Left ventricle myocardium inferior (tissue), 1 donor: ENCODE measurements at places on chromosomes 16 and 17. TPM values are rescaled to one million over a fixed set of nuclear protein-coding genes. Genes with fewer than 3 reads are reported as not detected.
A peak's percentile ranks its signal among the peaks of the same experiment; 100 is the strongest.

- no peak overlapping the region for H3K27ac ChIP-seq
- no peak for DNase-seq
- no peaks in the 10 kb centered on the region for H3K36me3 ChIP-seq
- H3K27me3 ChIP-seq: peaks cover 40% of the 10 kb centered on the region
Measured at GRCh38 chr17:20979792-20980083, 63.1 kb downstream of the USP22 start.

DNA sequence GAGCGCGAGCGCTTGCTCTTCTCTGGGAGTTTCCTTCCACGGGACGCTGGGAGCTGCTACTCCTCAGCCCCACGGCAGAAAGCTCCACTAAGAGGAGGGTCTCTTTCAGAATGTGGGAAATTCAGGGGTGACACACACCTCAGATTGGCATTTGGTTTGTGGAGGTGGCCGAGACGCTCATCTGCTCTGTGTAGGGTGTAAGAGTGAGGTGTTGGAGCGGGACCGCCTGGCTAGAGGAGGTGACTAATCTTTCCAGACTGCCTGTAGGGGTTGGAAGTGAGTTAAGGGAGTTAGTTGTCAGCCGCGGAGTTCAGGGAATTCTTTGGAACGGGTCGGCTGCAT lies 735 bp downstream of the PSMD11 start:
- H3K4me3 ChIP-seq: peak overlapping the region; percentile 99
- no peak for DNase-seq
- H3K27ac ChIP-seq: peak overlapping the region; percentile 86

- DNase-seq: no peak
- peak overlapping the region; percentile 93 for H3K27ac ChIP-seq
- H3K4me3 ChIP-seq: peak overlapping the region; percentile 87
- no peaks in the 10 kb centered on the region for H3K27me3 ChIP-seq
- peaks cover 8% of the 10 kb centered on the region for H3K36me3 ChIP-seq
- H3K4me1 ChIP-seq: peaks cover 46% of the 10 kb centered on the region
Measured at GRCh38 chr17:82449131-82449882, 1.2 kb downstream of the CYBC1 start.

DNA sequence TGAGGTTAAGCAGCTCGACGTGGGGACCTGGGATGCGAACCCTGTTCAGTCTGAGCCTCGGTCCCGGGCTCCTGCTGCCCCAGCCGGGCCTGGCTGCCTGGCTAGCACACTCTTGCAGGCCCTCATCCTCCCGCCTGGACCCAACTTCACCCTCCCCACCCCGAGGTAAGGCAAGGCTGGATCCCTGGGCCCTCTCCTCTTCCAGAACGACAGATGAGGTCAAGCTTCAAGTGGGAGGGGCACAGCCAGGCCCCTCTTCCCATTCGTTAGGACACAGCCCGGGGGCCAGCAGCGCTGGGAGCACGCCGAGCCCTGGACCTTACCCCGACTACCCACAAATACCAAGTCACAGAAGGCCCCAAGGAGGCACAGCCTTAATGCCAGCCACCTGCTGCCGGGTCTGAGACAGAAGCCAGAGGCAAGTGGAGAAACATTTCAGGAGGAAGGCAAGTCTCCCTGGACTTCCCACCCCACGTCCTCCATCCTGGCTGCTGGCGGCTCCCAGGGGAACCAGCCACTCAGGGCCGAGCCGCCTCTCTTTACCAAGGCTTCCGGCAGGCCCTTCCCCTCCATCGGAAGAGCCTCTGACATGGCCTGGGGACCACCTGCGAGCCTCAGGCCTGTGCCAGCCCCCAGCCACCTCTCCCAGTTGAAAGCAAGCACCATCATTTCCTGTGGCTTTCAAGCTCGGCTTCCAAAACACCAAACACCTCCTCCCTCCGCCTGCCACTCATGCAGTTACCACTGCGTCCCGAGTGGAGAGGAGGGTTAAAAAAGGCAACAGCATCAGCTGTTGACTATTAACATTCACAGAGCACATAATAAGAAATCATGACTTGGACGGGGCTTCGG lies 59.9 kb downstream of the RPH3AL start:
- no peaks in the 10 kb centered on the region for H3K4me1 ChIP-seq
- no peaks in the 10 kb centered on the region for H3K36me3 ChIP-seq
- no peak overlapping the region for H3K27ac ChIP-seq
- no peak overlapping the region for H3K4me3 ChIP-seq
- peaks cover 32% of the 10 kb centered on the region for H3K27me3 ChIP-seq

- H3K36me3 ChIP-seq: no peaks in the 10 kb centered on the region
- no peak for DNase-seq
- no peaks in the 10 kb centered on the region for H3K4me1 ChIP-seq
- no peak overlapping the region for H3K27ac ChIP-seq
- H3K4me3 ChIP-seq: no peak overlapping the region
- H3K27me3 ChIP-seq: peaks cover 11% of the 10 kb centered on the region
Measured at GRCh38 chr16:47060596-47060995, 83.1 kb downstream of the NETO2 start.

DNA sequence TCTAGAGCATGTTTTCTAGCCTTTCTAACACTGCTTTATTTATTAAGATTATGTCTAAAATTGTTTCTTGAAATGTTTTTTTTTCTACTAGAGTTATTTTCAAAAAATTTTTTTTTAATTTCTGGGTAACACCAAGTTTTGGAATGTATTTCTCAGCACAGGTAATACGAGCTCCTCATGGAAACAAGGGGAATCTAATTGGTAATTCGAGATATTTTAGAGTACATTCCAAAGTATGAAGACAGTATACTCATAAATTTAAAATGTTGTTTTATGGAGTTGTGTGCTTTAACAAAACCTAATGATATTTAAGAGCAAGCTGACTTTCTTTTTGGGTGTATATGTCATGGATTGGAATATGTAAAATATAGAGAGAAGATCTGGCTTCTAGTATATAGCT lies 42.4 kb downstream of the OMG start:
- H3K4me1 ChIP-seq: peaks cover 23% of the 10 kb centered on the region
- H3K36me3 ChIP-seq: peaks cover 19% of the 10 kb centered on the region
- H3K27me3 ChIP-seq: no peaks in the 10 kb centered on the region
- DNase-seq: no peak

- H3K27me3 ChIP-seq: no peaks in the 10 kb centered on the region
- peak; percentile 64 for DNase-seq
- peak overlapping the region; percentile 78 for H3K4me3 ChIP-seq
- H3K36me3 ChIP-seq: no peaks in the 10 kb centered on the region
Measured at GRCh38 chr17:7404737-7405349, 946 bp upstream of the TMEM256 start.

GRCh38 chr17:45307290-45308015 lies 9.4 kb downstream of the MAP3K14 start:
- H3K4me1 ChIP-seq: peaks cover 98% of the 10 kb centered on the region
- no peak for DNase-seq
- H3K27me3 ChIP-seq: no peaks in the 10 kb centered on the region
- H3K36me3 ChIP-seq: no peaks in the 10 kb centered on the region
- no peak overlapping the region for H3K4me3 ChIP-seq

GRCh38 chr17:79625706-79626105 lies 14.9 kb upstream of the RBFOX3 start:
- H3K27me3 ChIP-seq: peaks cover 84% of the 10 kb centered on the region
- H3K27ac ChIP-seq: no peak overlapping the region

- peaks cover 27% of the 10 kb centered on the region for H3K4me1 ChIP-seq
- no peaks in the 10 kb centered on the region for H3K27me3 ChIP-seq
- no peak for DNase-seq
- no peak overlapping the region for H3K4me3 ChIP-seq
Measured at GRCh38 chr17:29787995-29788394, 142.0 kb downstream of the SSH2 start.

DNA sequence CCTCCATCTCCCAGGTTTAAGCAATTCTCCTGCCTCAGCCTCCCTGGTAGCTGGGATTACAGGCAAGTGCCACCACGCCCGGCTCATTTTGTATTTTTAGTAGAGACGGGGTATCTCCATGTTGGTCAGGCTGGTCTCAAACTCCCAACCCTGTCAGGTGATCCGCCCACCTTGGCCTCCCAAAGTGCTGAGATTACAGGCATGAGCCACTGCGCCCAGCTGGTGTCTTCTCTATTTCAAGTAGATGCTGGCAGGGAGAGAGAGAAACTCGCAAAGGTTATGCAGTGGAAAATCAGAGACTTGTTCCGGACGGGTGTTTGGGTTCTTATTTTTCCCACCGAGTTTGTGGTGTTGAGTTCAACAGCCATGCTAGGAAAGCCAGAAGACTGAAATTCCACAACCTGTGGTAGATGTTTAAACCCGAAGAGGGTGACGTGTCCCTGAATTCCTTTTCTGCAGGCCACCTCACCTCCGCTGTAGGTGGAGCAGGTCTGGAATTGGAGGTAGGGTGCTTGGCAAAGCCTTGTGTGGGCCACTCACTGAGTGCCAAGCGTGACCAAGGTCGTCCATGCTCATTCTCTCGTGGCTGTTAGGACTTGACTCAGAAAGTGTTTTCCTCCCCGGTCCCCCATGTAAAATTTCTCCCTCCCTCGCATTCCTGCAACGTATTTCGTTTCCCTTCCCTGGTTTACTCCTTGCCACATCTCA lies 7.3 kb upstream of the ZDHHC7 start:
- no peaks in the 10 kb centered on the region for H3K36me3 ChIP-seq
- no peak for DNase-seq
- peaks cover 9% of the 10 kb centered on the region for H3K4me1 ChIP-seq
- H3K4me3 ChIP-seq: no peak overlapping the region
- H3K27me3 ChIP-seq: no peaks in the 10 kb centered on the region

DNA sequence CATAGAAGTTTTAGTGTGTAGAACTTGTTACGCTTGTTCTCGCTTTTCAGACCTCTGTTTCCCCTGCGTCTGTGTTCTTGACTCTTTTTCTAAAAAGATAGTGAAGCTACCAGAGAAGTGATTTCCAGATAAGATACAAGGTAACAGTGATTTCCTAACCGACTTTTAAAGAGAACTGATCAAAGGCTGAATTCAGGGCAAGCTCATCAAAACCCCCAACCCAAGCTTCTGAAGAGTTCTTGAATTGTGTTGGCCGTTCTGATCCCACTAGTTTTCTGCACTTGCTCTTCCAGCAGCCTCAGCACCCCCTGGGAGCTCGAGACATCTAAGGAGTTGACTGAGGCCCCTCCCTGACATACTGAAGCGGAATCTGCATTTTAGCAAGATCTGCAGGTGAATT lies 12.7 kb upstream of the NSMCE1 start:
- H3K36me3 ChIP-seq: no peaks in the 10 kb centered on the region
- H3K4me3 ChIP-seq: no peak overlapping the region
- peaks cover 3% of the 10 kb centered on the region for H3K4me1 ChIP-seq
- H3K27me3 ChIP-seq: no peaks in the 10 kb centered on the region

DNA sequence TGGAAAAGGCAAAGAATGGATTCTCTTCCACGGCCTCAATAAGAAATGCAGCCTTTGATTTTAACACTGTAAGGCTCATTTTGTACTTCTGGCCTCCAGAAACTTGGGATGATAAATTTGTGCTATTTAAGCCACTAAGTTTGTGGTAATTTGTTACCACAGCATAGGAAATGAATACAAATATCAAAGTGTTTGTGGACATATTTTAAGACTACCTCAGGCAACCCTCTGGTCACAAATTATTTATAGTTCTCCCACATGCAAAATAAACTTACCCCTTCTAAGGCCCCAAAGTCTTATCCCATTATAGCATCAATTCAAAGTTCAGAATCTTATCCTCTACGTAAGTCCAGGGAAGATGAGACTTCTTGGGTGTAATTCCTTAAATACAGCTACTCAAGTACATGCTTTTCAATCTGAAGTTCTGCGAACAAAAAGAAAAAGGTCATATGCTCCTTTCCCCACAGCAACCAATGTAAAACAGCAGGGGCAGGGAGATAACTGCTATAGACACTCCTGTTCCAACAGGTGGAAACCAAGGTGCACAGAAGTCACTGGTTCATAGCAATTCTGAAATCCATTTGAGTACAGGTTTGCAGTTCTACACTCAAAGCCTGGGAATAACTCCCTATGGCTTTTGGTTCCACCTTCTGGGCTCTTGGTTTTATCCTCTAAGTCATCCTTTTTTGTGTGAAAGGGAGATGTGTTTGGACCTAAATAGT lies 5.4 kb upstream of the EFCAB13 start:
- H3K36me3 ChIP-seq: no peaks in the 10 kb centered on the region
- peaks cover 6% of the 10 kb centered on the region for H3K4me1 ChIP-seq
- no peak overlapping the region for H3K27ac ChIP-seq

- peaks cover 10% of the 10 kb centered on the region for H3K36me3 ChIP-seq
- H3K4me1 ChIP-seq: peaks cover 23% of the 10 kb centered on the region
- no peak overlapping the region for H3K27ac ChIP-seq
- DNase-seq: no peak
- no peaks in the 10 kb centered on the region for H3K27me3 ChIP-seq
- no peak overlapping the region for H3K4me3 ChIP-seq
Measured at GRCh38 chr16:67763066-67763465, 43.3 kb downstream of the RANBP10 start.

DNA sequence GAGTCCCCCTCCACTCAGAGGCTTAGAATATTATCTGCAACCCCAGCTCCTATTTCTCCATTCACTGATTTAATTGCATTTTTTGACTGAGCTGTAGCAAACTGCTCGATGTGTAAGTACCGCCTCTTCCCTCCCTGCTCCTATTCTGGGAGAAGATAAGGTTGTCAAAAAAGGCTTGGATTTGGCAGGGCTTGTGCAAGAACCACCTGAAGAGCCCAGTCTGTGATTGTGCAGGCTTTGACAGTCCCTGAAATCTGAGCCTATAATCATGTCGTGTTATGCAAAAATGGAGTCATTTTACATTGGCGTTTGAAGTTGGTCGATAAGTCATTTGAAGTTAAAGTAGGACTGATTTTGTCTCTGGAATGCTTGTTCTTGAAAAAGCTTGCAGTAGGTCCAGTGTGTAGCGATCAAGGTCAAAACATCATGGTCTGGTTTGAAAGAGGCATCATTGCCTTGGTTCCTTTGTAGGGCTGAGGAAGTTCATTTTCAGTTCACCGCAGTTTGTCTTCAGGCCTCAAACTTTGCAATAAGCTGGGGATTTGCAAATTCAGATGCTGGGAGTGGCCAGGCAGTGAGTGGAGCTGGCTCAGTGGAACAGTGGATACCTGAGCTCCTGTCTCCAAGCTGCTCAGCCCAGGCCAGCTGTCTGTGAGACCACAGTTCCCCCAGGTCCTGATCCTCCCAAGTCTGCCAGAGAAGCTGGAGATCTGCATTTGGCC lies 68.8 kb downstream of the KATNIP start:
- peak overlapping the region; percentile 46 for H3K27ac ChIP-seq
- peaks cover 21% of the 10 kb centered on the region for H3K4me1 ChIP-seq
- H3K27me3 ChIP-seq: no peaks in the 10 kb centered on the region
- H3K4me3 ChIP-seq: no peak overlapping the region

The TEKT5 gene
- total RNA-seq: not detected

The CACNG1 gene
- not detected for total RNA-seq

The RPL27 gene
- 759 TPM for total RNA-seq

The PITPNM3 gene
- 0.36 TPM for total RNA-seq

The ARSG gene
- total RNA-seq: 3.7 TPM

The SEPTIN12 gene
- not detected for total RNA-seq

The OR3A3 gene
- total RNA-seq: not detected

The TBC1D28 gene
- total RNA-seq: not detected

The PIRT gene
- total RNA-seq: not detected

The ASGR1 gene
- total RNA-seq: 0.14 TPM

The TBC1D3K gene
- not detected for total RNA-seq
